ENCODE measurements at places on chromosomes 2 and 18. TPM values are rescaled to one million over a fixed set of nuclear protein-coding genes. Genes with fewer than 3 reads are reported as not detected.

The XDH gene
- not detected for total RNA-seq

The RGPD8 gene
- total RNA-seq: 28.0 TPM

The EVX2 gene
- total RNA-seq: not detected

The HOXD12 gene
- total RNA-seq: not detected

The POMC gene
- 4.3 TPM for total RNA-seq

The VWA3B gene
- not detected for total RNA-seq

- no peak for DNase-seq
Observed at GRCh38 chr2:223586261-223586660, 15.9 kb downstream of the SCG2 start.

DNA sequence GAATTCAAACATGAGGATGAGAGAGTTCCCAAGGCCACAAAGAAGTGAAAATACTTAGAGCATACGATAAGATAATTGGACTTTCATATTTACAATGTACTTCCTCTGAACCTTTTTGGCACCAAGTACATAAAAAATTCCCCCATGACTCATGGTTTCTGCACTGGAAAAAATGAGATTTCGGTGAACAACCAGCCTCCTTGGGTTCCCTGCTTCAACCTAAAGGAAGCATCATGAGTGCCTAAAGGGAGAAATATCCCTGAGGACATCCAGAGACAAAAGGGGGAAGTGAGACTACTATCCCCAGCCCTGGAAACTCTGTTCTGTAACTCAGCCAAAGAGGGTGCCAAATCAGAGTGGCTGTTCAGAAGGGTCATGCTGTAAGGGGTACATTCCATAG lies 562.7 kb upstream of the SLC39A10 start:
- no peak for DNase-seq

DNA sequence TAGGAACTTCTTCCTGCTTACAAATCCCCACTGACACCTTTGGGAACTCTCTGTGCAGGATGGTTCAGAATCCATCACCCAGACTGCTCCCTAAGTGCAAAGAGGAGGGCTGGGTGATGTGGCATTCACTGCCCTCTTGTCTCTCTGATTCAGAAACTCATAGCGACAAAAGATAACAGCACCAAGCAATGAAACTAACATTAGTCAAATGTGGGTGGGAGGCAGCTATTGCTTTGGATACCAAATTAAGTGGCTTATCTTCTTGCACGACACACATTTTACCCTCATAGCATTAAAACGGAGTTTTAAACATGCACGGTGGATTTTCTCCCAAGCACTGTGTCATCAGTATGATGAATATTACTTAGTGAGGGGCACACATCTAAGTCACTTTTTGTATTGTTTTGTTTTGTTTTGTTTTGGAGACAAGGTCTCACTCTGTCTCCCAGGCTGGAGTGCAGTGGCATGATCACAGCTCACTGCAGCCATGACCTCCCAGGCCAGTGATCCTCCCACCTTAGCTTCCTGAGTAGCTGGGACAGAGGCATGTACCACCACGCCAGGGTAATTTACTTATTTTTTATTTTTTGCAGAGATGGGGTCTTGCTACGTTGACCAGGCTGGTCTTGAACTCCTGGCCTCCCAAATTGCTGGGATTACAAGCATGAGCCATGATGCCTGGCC lies 40.9 kb upstream of the NEB start:
- DNase-seq: no peak

DNA sequence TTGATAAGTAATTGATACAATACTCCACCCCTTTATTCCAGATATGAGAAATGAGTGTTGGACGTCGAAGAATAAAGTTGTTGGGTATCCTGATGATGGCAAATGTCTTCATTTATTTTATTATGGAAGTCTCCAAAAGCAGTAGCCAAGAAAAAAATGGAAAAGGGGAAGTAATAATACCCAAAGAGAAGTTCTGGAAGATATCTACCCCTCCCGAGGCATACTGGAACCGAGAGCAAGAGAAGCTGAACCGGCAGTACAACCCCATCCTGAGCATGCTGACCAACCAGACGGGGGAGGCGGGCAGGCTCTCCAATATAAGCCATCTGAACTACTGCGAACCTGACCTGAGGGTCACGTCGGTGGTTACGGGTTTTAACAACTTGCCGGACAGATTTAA lies 26.3 kb downstream of the B3GNT2 start:
- DNase-seq: no peak

GRCh38 chr2:151634736-151635467 lies 99.4 kb downstream of the NEB start:
- no peak for DNase-seq

GRCh38 chr18:69596345-69596744 lies 195.7 kb downstream of the DOK6 start:
- DNase-seq: no peak

GRCh38 chr2:110773401-110773921 lies 41.1 kb downstream of the ACOXL start:
- no peak for DNase-seq

DNA sequence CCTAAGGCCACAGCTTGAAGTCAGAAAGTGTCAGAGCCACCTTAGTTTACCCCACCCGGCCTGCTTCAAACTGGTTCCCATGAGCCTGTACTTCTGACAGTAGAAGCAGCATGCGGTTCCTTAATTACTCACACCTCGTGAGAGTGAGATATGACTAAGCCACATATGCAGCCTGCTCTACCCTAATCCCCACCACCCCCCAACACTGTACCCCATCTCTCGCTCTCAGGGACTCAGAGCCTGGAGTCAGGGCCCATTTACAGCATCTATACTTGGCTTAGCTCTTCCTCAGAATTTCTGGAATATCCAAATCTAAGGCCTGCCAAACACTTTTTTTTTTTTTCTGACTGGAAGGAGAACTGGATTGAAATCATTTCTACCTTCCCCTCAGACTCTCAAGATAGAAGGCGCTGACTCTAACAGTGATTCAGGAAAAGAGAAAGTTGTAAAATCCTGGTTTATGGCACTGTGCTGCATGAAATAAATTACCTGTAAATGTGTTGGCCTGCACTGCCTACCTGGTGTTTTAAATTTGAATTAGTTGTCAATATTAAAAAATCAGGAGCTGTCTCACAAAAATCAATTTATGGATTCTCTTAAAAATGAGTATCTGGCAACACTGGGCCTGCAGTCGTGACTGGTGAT lies 360.0 kb downstream of the RND3 start:
- DNase-seq: no peak

All from naive thymus-derived CD4-positive, alpha-beta T cell (primary cell).